ENCODE measurements at places on chromosomes 16 and 17. TPM values are rescaled to one million over a fixed set of nuclear protein-coding genes. Genes with fewer than 3 reads are reported as not detected.

The CPHXL2 gene
- polyA plus RNA-seq = not detected

The KRT9 gene
- polyA plus RNA-seq = 0.15 TPM

DNA sequence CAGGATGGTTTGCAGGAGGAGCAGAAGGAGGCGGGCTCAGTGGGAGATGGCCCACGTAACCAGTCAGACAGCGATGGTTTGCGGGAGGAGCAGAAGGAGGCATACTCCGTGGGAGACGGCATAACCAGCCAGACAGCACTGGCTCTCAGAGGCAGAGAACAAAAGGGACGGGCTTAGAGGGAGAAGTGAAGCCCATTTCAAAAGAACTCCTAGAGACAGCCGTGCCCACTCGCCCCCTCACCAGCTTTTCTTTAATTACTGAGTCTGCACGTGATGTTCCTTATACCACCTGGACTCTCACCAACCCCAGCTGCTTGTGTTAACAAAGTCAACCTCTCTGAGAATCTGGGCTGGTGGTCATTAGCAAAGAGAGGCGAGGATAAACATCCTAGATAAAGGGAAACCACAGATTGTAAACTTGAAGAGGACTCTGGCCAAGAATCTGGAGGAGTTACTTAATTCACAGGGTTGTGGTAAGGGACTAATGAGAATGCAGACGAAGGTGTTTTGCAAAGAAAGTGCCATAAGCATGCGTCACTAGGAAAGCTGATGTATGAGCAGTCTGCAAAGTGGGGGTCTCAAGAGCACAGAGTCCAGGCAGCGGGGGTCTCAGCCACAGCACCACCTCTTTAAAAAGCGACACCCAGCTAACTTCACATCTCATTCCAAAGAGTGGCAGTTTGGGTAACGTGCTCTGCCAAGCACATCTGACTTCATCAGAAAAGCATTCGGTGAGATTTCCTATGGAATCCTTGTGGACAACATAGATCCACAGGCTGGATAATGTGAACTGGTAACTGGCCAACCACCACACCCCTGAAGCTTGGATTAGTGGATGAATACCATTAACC, 51.7 kb downstream of the NXN start:
- no peak for DNase-seq
- H3K27ac ChIP-seq = peak overlapping the region; percentile 40
- no peaks in the 10 kb centered on the region for H3K27me3 ChIP-seq
- no peak overlapping the region for H3K4me3 ChIP-seq
- H3K4me1 ChIP-seq = no peaks in the 10 kb centered on the region

DNA sequence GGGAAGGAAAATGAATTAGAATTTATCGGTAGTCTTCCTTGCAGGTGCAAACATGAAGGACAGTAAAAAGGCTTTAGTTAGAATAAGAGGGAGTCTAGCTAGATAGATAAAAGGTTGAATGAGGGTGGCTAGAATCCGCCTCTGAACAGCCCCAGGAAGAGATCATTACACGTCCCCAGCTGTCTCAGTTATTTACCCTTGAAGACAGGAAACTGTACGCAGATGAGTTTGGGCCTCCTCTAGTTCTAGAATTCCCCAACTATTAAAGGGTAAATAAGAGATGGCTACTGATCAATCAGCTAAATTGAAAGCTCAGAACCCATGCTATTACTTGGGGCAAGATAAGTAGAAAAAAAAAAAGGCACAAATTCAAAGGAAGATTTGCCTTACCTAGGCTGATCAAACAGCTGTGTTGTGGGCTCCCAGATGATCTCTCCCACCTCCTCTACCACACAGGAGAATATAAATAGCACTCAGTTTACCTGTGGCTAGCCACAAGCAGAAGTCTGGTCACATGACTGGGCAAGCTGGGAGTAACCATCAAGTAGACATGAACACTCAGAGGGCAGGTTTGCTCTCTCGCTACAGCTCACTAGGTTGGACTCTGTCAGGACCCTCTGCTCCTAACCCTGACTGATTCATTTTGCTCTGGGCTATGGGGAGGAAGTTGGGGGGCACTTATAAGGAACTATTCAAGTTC, 17.0 kb downstream of the FAM117A start:
- H3K27ac ChIP-seq = peak overlapping the region; percentile 95
- peak overlapping the region; percentile 20 for H3K4me3 ChIP-seq
- peaks cover 19% of the 10 kb centered on the region for H3K4me1 ChIP-seq
- DNase-seq = no peak

GRCh38 chr17:14201021-14201987, 35.4 kb downstream of the CDRT15 start:
- peak; percentile 66 for DNase-seq
- H3K4me3 ChIP-seq = no peak overlapping the region
- no peaks in the 10 kb centered on the region for H3K27me3 ChIP-seq

- H3K4me3 ChIP-seq = no peak overlapping the region
- no peaks in the 10 kb centered on the region for H3K4me1 ChIP-seq
- no peak for DNase-seq
- peaks cover 14% of the 10 kb centered on the region for H3K27me3 ChIP-seq
Measured at GRCh38 chr17:77785312-77785905, 173.1 kb upstream of the TNRC6C start.

- H3K27ac ChIP-seq = no peak overlapping the region
- no peaks in the 10 kb centered on the region for H3K36me3 ChIP-seq
- DNase-seq = peak; percentile 57
Measured at GRCh38 chr16:87076950-87077749, 240.0 kb downstream of the C16orf95 start.

- H3K27me3 ChIP-seq = no peaks in the 10 kb centered on the region
- no peaks in the 10 kb centered on the region for H3K36me3 ChIP-seq
- H3K27ac ChIP-seq = no peak overlapping the region
- H3K4me3 ChIP-seq = no peak overlapping the region
- DNase-seq = no peak
- peaks cover 10% of the 10 kb centered on the region for H3K4me1 ChIP-seq
Measured at GRCh38 chr16:11495066-11495407, 91.7 kb downstream of the LITAF start.

Measured in small intestine (tissue), 16 donors.